ENCODE measurements at places on chromosomes 5 and 9.

DNA sequence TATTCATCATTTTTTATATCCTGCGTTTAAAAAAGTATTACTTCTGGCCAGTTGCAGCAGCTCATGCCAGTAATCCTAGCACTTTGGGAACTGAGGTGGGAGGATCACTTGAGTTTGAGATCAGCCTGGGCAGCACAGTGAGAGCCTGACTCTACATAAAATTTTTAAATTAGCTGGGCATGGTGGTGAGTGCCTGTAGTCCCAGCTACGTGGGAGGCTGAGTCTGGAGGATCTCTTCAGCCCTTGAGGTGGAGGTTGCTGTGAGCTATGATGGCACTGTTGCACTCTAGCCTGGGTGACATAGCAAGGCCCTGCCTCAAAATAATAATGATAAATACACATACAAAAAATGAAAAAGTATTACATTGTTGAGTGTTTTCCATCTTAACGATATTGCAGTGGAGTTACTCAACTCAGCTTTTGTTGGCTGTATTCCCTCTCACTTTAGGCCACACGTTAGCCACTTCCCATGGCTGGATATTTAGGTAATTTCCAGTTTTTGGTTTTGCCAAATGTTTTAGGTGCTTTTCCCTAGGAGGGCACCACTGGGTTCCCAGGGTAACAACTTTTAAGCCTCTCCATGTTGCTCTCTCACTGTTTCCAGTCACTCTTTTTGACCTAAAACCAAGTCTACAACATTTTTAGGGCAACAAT lies 20.6 kb downstream of the SHB start:
- DNase-seq = peak; percentile 65

- DNase-seq = peak; percentile 49
These were observed 461.3 kb downstream of the ENC1 start for GRCh38 chr5:74179179-74179578.

- peak; percentile 50 for DNase-seq
These were observed 107.3 kb upstream of the SPIN1 start for GRCh38 chr9:88280816-88281382.

DNA sequence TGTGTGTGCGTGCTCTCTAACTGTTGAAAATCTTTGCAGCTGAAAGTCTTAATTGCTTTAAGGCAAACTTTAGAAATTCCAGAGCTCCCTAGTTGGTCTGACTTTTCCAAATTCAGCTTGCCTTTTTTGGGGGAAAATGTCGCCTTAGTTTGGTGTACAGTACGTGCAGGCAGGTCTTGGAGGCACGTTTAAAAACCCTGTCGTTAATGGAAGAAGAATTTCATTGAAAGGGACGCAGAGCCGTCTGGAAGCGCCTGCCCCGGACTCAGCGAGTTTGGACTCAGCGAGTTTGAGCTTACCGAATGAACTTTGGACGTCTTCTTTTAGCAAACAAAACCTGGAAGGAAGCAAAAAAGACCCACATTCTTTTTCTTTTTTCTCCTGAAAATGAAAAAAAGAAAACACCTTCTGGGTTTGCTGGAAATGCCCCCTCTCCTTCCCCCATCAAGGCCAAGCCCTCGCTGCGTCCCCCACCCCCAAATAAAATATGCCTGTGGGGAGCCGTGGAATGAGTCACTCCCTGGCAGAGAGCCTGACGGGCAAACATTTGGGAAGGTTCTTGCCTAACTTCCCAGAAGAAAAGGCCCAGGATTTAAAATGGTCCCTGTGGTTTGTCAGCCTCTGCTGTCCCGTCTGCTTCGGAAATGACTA lies 1.5 kb downstream of the NEK6 start:
- DNase-seq = peak; percentile 88

DNA sequence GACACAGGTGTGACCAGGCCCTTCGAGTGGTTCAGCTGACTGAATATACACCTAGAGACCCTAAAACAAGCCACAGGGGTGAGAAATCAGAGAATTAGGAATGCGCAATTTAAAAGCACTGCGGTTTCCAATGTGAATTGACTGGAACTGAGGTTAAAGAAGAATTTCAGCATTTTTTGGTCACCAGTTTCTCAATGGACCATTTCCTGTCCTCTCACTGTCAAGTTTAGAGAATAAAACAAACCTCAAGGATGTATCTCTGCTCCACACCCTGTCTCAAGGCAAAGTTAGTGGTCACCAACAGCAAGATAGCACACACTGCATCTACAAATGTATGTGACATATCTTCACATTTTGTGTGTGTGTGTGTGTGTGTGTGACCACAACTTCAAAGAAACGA lies 143.8 kb upstream of the MAP3K1 start:
- DNase-seq = no peak

- DNase-seq = no peak
These were observed 511.3 kb upstream of the ADAMTS16 start for GRCh38 chr5:4628645-4629385.

DNA sequence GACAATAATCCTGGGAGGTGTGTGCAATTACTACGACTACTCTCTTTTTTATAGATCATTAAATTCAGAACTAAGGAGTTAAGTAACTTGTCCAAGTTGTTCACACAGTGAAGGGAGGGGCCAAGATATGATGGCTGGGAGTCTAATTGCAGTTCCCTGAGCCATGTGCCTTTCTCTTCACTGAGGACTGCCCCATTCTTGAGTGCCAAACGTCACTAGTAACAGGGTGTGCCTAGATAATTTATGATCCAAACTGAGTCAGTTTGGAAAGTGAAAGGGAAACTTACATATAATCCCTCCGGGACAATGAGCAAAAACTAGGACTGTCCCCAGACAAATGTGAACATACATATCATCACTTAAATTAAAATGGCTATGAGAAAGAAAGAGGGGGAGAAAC lies 20.2 kb downstream of the IL7R start:
- peak; percentile 52 for DNase-seq

DNA sequence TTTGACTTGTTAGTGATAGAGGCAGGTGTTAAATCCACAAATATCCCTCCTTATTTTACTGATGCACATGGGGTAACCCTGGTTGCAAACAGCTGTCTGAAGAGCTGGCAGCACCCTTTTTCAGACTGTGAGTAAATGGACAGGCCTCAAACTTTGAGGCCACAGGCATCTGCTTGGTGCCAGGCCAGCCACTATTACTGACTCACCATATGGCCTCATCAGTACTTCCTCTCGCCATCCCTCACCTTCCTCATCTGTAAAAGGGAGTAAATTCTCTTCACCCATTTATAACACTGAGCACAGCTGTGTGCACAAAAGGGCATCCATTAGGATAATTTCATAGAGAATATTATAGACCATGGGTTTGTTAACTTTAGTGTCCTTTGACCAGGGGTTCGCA lies 11.9 kb upstream of the TNIP1 start:
- peak; percentile 68 for DNase-seq

DNA sequence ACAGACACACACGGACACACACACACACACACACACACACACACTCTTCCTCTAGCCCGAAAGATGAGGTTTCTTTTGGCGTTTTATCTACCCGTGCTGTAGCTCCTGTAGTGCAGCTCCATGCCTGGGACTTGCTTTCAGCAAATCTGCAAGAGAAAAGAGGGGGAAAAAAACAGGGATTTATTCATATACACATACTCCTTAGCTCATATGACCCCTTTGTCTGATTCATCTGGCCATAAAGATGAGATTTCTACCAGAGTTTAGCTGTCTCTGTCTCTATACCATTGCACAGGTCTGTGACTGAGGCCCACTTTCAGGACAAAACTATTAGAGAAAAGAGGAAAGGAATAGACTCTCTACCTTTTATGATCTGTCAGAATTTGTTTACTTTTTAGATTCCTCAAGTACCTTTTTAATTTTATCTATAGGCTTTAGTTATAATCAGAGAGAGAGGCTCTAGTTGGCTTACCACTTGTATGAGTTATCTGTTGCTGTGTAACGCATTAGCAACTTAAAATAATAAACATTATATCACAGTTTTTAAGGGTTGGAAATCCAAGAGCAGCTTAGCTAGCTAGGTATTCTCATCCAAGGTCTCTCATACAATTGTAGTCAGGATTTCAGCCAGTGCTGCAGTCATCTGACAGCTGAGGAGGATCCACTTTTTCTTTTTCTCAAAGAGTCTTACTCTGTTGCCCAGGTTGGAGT lies 14.7 kb downstream of the SNX2 start:
- DNase-seq = no peak

DNA sequence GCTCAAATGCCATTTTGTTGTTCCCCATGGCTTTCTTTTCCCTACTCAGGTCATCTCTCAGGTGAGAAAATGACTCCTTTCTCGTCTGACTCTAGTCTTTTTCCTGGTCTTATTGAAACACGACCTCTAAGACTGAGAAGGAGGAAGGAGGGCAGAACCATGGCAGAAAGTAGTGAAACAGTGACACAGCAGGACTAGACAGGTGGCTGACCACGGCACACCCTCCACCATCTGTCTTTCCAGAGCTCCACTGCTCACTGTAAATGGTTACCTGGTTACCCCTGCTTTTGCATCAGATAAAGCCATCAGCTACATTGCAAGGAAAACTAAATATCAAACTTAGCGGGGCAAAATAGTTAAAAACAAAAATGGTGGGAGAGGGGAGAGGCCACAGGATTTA lies 30.9 kb downstream of the NR4A3 start:
- no peak for DNase-seq
